CD4-positive, CD25-positive, alpha-beta regulatory T cell (primary cell): ENCODE measurements at places on chromosomes 1 and 21. TPM values are rescaled to one million over a fixed set of nuclear protein-coding genes. Genes with fewer than 3 reads are reported as not detected.

- DNase-seq, result peak; percentile 93
- peak within 1 kb of the TSS; percentile 91 for H3K4me3 ChIP-seq
- peaks cover 53% of the 10 kb centered on the region for H3K4me1 ChIP-seq
- H3K27me3 ChIP-seq, result peaks cover 2% of the 10 kb centered on the region
- H3K36me3 ChIP-seq, result peaks cover 2% of the 10 kb centered on the region
Observed at GRCh38 chr1:151993734-151994496, at the start of gene S100A10. Gene S100A10 (minus strand): TSS chr1:151993859. CDS start chr1:151986230, 7,629 bp downstream.

DNA sequence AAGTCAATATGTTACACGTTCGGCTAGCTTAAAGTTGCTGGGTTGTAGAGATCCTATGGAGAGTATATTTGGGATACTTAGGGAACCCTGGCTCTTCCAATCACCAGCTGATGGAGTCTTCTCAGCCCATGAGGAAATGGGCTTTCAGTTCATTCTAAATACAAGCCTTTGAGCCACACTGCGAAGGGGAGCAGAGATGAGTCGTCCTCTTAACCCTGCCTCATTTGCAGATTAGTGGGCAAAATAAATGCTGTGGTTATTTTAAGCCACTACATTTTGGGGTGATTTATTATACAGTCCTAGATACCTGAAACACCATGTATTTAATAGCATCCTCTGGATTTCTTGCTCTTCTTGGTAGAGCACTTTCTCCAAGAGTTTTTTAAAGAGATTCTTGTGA is 19.0 kb upstream of the VCAM1 start:
- no peak overlapping the region for H3K4me3 ChIP-seq
- no peak overlapping the region for H3K27ac ChIP-seq
- DNase-seq, result no peak

GRCh38 chr1:72485801-72486200 is 203.5 kb upstream of the NEGR1 start:
- no peaks in the 10 kb centered on the region for H3K36me3 ChIP-seq
- no peaks in the 10 kb centered on the region for H3K27me3 ChIP-seq
- no peak for DNase-seq
- no peak overlapping the region for H3K4me3 ChIP-seq
- H3K27ac ChIP-seq, result no peak overlapping the region

DNA sequence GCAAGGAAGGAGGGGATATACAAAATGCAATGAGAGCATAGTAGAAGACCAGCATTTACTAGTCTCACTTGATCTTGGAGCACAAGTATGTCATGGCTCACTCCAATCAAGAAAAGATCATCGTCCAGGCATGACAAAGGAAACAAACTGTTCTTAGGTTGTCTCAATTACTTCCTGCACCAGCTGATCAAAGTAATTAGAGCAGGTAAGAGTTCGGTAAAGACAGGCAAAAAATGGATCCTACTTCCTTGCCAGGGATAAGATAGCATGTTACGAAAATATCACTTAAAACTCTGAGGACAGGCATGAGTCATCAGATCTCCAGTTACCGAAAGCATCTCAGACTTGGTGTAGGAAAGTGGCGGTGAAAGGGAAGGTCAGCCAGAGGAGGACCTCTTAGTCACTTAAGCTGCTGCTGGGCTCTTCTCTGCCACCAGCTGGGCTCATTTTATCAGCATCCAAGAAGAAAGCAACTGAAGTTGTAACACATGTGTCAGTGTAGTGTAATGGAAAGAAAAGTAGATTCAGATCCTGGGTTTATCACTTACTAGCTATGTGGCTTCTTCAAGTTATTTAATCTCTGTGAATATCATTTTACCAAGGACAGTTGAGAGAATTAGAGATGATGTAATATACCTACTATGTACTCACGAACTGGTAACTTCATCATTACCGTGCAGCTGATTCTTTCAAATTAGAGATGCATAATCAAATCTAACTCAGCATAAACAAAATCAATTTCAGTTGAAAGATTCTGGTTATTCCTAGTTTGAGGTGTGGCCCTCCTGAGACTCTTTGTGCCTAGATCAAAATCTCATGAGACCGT is 46.8 kb downstream of the XCL1 start:
- H3K4me1 ChIP-seq, result no peaks in the 10 kb centered on the region
- no peaks in the 10 kb centered on the region for H3K36me3 ChIP-seq
- no peak overlapping the region for H3K4me3 ChIP-seq

Gene CYP4A11
- total RNA-seq, result not detected

Gene RGS13
- 0.32 TPM for total RNA-seq

Gene PRAMEF1
- not detected for total RNA-seq
